ENCODE measurements at places on chromosomes 12 and 14.

GRCh38 chr14:36690311-36691040 is 28.8 kb downstream of the PAX9 start:
- DNase-seq: no peak

DNA sequence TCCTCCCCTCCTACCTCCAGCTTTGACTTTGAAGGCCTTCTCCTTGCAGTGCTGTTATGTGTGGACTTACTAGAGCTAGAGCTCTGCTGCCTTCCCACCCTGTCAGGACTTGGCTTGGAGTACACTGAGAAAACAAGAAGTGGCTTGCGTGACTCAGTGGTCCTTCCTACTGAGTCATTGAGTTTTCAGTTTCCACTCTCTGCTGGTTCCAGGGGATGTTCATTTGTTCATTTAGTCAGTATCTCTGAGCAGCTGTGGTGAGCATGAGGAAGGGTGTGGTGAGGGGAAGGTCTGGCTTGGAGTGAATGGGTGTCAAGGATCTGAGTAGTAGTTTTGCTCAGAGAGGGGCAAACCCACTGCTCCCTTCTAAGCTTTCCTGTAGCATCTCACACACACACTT is 17.2 kb upstream of the ELK3 start:
- DNase-seq: no peak

DNA sequence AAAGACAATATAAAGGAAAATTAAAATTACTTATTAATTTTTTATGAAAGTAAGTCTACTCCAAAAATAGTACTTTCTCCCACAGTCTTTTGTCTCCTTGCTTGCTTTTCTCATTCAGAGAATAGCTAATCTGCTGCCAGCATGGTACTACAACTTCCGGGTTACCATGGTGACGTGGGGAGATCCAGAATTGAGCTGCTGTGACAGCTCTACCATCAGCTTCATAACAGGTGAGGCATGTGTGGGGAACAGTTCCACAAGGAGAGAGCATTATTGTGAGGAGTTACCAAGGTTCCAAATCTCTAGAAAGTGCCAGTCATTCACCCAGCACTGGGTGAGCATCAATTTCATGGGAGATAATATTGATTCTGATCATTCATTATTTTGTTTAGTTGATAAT is 197.8 kb downstream of the PTPRO start:
- no peak for DNase-seq

GRCh38 chr14:32259368-32260013 is 56.4 kb upstream of the RNU6-8 start:
- no peak for DNase-seq

DNA sequence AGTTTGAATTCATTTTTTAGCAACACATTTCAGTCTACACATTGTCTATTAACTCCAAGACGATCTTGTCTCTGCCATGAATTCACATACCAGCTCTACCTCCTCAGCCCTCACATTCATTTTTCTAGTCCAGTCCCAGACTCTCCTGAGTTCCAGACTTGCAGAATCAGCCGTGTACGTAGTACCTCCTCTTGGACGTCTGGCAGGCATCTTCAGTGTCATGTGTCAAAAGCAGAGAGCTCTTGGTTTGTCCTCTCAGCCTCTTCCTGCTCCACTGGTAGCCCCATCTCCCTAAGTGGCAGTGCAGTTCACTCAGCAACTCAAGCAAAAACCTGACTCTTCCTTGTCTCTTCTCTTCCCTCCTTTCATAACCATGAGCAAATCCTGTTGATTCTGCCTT is 14.5 kb upstream of the TCTN2 start:
- no peak for DNase-seq

DNA sequence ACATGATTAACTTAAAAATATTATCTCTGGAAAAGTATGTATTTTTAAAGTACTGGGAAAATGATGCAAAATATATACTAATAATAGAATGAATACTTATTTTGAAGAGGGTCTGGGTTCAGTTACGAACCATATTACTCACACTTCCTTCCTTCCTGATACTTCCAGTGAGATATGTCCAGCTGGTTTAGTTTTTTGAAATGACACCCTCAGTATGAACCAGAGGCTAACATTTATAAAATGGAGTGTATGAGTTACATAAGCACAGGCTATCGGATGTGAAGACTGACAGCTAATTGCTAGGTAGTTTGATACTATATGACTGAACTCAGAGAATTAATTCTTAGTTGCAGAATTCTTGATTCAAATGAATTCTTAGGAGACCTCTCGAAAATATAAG is 122.9 kb downstream of the OTOGL start:
- no peak for DNase-seq

GRCh38 chr12:20409607-20410377 is 41.5 kb downstream of the PDE3A start:
- DNase-seq: peak; percentile 7

GRCh38 chr12:51240971-51241370 is 2.3 kb downstream of the DAZAP2 start:
- DNase-seq: no peak

GRCh38 chr14:97311411-97311810 is 514.2 kb downstream of the VRK1 start:
- no peak for DNase-seq

DNA sequence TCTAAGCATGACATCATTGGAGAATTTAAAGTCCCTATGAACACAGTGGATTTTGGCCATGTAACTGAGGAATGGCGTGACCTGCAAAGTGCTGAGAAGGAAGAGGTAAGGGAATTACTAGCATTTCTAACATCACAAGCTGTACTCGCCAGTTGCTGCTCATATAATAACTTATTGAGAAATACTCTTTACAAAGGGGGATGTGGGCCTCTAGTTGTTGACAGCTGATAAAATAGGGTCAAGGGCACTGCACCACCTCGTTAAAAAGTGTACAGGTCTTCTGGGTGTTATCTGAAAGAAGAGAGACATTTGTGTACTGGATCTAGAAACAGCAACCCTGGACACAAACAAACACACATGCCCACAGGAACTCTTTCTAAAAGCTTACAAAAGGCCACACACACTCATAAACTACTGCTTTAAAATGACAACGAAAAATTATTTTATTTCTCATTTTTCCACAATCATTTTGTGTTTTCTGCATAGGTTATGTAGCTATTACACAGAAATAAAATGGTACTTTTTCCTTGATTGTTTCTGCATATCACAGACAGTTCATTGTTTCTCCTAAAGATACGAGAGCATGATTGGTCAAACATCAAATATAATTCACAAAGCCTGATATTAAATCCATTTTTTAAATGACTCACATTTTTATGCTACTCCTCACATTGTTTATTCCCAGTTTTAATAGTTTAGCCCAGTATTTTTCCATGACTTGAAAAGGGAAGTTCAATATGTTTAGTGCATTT is 391.1 kb downstream of the PAWR start:
- DNase-seq: no peak

DNA sequence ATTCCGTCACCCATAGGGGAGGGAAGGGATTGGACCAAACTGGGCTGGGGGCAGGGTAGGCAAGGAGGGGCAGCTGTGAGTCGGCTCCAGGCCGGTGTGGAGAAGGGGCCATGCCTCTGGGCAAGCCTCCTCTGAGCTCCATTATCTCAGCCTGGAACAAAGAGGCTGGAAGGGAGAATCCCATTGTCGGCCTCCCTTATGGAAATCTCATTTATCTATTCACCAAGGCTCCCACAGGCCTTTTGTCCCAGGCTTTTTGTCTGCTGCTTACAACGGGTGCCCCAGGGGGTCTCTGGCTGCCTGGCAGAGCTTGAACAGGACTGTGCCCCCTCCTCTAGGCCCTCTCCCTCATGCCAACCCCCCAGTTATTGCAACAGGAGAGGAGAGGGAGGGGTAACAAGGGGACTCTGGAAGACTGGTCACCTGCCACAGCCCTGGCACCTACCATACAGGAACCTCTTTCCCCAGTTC is 19.5 kb downstream of the FIGNL2 start:
- DNase-seq: no peak

DNA sequence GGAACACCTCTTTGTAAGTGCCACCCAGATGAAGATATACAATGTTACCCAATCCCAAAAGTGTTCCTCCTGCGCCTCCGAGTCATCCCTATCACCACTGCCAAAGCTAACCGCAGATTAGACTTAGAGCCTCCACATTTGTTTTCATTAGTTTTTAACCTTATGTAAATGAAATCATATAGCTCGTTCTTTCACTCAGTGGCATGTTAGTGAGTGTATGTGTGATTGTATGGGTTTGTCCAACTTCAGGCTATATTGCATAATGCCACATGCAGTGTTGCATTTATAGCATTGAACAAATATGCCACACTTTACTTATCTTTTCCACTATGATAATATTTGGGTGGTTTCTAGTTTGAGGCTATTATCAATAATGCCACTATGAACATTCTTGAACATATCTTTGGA is 18.0 kb downstream of the MAP1LC3B2 start:
- DNase-seq: no peak

- DNase-seq: no peak
Observed at GRCh38 chr12:75322464-75322863, 7.7 kb downstream of the CAPS2 start.

DNA sequence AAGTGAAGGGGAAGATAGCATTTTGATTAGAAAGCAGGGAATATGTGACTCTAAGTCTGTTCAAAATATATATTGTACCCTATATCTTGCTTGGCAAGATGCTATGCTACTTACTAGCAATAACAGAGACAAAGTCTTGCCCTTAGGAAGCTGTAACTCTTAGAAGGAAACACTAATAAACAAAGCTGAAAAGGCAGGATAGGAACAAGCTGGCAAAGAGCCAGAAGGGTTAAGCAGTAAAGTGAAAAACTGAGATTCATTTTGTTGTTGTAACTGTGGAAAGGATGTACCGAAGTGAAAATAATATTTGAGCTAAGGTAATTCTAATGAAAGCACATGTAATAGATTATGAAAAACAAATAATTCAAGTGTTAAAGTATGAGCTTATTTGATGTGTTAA is 527.1 kb upstream of the FLRT2 start:
- DNase-seq: no peak

- no peak for DNase-seq
Observed at GRCh38 chr12:111330800-111331752, 37.8 kb downstream of the PHETA1 start.

DNA sequence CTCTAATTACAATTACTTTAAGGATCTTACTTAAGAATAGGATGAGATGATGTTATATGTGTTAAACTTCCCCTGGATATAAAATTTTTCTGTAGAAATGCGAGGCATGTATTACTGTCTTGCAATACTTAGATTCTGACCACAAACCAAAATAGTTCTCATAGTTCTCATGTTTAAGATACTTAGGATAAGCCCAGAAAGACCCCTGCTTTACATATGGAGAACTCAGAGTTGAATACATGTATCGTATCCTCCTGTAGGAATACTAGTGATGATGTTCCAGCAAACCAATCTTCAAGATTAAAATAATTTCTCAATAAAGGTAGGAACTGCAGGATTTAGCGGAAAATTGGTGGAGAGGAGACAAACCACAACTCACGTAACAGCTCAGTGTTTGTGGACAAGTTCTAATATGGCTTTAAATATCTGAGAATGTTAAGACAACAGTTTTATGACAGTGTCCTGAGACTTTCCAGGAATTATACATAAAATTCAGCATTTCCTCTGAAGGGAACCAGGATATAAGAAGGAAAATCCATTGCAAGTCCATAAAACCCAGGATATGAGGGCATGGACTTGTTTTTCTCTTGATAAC is 114.7 kb upstream of the CRY1 start:
- DNase-seq: no peak

DNA sequence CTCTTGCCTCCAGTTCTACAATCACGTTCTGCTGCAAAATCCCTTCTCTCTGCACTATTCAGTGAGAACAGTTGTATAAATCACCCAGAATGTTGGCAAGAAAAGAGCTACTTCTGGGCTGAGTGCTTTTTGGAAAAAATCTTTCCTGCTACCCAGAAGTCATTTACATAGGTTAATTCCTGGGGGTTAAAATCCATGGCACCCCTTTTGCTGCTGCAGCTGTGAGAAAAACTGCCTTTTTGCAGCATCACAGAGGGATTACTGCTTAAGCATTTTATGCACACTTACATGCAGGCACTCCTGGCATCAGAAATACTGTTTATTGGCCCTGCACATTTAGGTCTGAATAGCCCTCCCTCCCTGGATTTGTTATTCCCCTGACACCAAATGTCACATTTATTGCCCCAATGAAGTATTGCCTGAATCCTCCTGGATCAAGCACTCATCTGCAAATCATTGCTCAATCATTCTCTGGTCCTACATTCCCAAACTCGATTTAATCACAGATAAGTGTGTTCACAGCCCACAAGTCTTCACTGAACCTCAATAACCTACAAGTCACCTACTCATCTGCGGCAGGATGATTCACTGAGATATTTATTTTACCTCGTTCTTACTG is 43.1 kb upstream of the CCDC196 start:
- DNase-seq: peak; percentile 75

GRCh38 chr14:55977392-55978150 is 140.6 kb upstream of the PELI2 start:
- DNase-seq: peak; percentile 74

GRCh38 chr12:46101485-46101869 is 111.1 kb upstream of the SCAF11 start:
- no peak for DNase-seq

- no peak for DNase-seq
Observed at GRCh38 chr12:110846615-110847566, at the start of gene CCDC63. Gene CCDC63 (plus strand): TSS chr12:110846987. CDS start chr12:110852955, 5,968 bp downstream.

DNA sequence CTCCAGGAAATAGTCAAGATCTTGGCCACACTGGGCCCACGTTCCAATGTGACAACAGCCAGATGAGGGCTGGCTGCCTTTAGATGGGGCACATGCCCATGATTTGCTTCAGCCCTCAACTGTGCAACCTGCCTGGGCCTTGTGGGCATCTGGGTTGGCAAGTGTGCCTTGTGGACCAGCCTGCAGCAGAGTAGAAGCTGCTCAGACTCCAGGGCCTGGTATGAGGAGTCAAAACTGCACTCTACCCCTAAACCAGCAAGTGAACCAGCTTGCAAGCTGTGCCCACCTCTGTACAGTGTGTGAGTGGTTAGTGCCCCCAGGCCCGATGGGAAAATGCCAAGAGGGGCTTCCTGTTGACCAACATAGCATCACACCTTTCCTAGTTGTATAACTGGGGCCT is 17.9 kb downstream of the PHETA1 start:
- DNase-seq: no peak

GRCh38 chr14:95577067-95577800 is 42.4 kb downstream of the GLRX5 start:
- no peak for DNase-seq

- DNase-seq: no peak
Observed at GRCh38 chr12:130839770-130840404, 837 bp upstream of the STX2 start.

DNA sequence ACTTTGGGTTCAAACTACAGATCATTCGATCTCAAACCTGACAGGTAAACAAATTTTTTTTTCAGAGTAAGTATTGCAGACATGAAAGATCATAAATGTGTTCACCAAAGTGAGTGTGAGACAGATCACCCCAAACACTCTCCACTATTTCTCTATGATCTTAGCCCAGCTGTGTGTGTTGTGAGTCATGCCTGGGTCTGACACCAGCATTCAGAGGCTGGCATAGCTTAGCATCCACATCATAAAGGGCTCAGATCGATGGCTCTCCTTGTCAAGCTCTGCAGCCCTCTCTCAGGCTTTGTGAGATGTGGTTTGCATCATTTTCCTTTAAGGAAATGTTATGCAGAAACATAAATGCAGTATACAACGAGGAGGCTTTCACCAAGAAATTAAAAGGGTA is 164.9 kb downstream of the ETV6 start:
- DNase-seq: no peak

All from spinal cord (tissue), 10 donors.